ENCODE measurements at places on chromosomes 16 and 17.

GRCh38 chr17:62895320-62896301 lies 70.4 kb upstream of the TANC2 start:
- peak; percentile 27 for DNase-seq

GRCh38 chr17:67620636-67621035 lies 97.1 kb upstream of the NOL11 start:
- DNase-seq: no peak

GRCh38 chr16:10098991-10099390 lies 83.2 kb downstream of the GRIN2A start:
- DNase-seq: no peak

GRCh38 chr17:67534941-67535340 lies 157.9 kb downstream of the PITPNC1 start:
- DNase-seq: no peak

DNA sequence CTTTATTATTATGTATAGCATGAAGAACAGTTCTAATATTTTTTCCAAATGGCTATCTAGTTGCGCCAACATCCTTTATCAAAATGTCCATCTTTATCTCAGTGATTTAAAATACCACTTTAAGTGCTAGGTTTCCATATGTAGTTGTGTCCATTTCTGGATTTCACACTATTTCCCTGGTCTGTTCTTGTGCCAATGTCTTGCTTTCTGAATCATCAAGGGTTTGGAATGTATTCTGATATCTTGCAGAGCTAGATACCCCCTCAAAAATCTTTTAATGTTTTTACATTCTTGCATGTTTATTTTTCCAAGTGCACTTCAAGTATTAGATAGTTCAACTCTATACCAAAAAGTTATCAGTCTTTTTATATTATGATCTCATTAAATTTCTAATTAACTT lies 14.3 kb downstream of the MBTD1 start:
- no peak for DNase-seq

GRCh38 chr17:79617740-79618382 lies 7.0 kb upstream of the RBFOX3 start:
- DNase-seq: no peak

GRCh38 chr16:78956859-78957258 lies 643.7 kb downstream of the MAF start:
- no peak for DNase-seq

DNA sequence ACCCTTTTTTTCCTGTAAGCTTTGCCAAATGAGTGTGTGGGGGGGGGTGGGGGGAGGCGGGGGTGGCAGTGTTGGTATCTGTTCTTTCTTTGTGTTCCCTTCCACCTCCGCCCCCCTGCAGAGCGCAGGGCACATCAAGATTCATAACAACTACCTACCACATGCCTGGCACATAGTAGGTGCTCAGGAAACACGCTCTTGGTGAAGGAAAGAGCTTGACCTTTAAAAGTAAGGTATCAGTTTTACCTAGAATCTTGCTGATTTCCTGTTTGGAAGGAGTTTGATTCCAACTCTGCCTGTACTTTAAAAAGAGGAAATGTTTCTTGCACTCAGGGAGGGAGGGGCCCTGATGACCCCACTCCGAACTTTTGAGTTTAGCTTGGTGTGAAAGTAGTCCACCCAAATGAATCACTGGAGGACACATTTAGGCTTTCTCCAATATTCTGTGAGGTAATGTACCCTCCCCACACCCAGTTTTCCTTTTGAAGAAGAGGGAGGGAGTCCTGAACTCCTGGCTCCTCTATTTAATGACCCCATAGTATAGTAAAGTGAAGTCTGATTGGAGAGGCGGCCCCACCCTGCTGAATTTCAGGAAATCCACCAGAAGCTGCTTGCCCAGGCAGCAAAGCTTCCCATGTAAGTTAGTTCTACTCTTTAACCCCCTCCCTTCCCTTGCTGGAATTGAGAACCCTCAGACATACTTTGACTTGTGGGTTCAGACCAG lies 560 bp upstream of the FAM20A start:
- DNase-seq: no peak

GRCh38 chr16:54102888-54103866 lies 183.4 kb downstream of the IRX3 start:
- no peak for DNase-seq

All from ACHN (cell line).